ENCODE measurements at places on chromosomes 5 and 9. TPM values are rescaled to one million over a fixed set of nuclear protein-coding genes. Genes with fewer than 3 reads are reported as not detected.

DNA sequence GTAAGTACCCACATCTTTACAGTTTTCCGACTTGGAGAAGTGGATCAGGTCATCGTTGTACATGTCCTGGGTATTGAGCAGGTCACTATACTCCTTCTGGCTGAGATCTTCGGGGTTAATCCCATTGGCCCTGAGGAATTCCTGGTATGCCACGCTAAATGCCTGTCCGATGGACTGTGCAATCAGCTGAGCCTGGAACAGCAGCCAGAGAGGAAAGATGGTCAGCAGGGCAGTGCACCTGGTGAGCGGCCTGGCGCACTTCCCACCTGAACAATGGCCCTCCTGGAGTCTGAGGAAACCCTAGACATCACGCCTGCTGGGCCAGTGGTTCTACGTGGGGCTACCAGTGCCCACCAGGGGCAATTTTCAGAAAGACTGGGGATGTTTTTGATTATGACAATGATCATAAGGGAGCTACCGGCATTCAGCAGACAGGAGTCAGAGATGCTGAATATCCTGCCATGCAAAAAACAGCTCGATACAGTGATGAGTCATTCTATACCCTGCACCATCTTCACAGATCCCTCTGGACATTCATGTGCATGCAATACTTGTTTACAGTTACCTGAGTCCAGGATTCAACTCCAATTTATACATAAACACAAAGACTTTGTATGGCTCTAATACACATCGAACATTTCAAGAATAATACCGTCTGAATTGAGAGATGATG lies 127.2 kb downstream of the ENTREP1 start:
- peaks cover 5% of the 10 kb centered on the region for H3K4me1 ChIP-seq
- DNase-seq = no peak
- H3K4me3 ChIP-seq = no peak overlapping the region
- no peak overlapping the region for H3K27ac ChIP-seq

DNA sequence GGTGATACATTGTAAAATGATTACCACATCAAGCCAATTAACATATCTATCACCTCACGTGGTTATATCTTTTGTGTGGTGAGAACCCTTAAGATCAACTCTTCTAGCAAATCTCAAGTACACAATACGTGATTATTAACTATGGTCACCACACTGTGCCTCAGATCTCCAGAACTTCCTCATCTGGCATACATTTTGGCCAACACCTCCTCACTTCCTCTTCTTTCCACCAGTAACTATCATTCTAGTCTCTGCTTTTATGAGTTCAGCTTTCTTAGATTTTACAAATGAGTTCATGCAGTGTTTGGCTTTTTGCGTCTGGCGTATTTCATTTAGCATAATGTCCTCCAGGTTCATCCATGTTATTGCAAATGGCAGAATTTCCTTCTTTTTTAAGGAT lies 35.8 kb downstream of the PRKACG start:
- peaks cover 2% of the 10 kb centered on the region for H3K36me3 ChIP-seq
- DNase-seq = no peak
- H3K27ac ChIP-seq = no peak overlapping the region
- H3K4me3 ChIP-seq = no peak overlapping the region
- peaks cover 13% of the 10 kb centered on the region for H3K4me1 ChIP-seq
- H3K27me3 ChIP-seq = peaks cover 7% of the 10 kb centered on the region

DNA sequence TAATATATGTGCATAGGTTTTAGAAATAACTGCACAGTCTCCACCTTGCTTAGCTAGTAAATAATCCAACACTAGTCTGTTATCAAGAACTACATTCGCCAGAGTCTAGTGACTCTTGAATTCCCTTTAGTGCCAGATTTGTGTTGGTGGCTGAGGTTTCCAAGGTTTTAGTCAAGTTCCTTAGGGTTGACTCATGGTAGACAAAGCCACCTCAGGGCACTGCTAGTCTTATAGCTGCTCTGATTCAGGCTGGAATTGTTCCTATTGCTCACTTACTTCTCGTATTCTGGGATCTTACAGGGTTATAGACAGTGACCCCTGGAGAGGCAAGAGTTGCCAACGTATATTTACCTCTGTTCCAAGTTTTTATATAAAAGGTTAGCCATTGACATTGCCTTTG lies 1369.8 kb upstream of the CDH9 start:
- no peak for DNase-seq
- H3K27me3 ChIP-seq = no peaks in the 10 kb centered on the region
- no peaks in the 10 kb centered on the region for H3K4me1 ChIP-seq
- no peak overlapping the region for H3K27ac ChIP-seq
- H3K36me3 ChIP-seq = no peaks in the 10 kb centered on the region

DNA sequence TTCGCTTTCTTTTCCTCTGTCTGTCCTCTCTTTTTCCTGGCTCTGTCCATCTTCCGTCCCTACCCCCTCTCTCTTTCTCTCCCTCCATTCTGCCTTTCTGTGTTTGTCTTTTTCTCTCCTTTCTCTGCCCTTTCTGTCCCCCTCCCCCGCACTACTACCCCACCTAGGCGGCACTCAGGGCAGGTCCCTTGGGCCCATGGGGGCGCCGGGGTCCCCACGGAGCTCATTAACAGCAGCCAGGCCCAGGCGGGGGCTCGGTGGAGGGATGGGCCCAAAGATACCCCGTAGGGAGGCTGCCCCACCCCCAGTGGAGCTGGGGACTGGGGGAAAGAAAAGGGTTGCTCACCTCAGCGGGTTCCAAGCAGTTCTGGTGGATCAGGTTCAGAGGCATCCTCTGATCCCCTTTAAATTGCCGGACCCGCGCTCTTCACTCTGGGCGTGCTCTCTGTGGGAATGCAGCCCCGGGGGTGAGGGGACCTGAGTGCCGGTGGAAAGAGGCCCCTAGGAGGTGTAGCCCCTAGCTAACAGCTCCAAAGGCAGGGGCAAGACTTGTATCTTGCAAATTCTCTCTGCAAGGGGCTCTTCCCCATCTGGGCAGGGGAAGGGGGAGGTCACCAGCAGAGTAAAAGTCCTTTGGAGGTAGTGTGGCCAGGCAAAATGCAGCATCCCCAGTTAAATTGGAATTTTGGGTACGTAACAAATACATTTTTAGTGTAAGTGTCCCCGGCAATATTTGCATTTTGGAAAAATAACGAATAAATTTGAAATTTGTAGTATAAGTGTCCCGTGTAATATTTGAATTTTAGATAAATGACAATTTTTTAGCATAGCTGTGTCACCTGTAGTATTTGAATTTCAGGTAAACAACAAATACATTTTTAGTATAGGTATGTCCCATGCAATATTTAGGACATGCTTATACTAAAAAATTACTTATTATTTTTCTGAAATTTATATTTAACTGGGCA lies 7.4 kb downstream of the LHX2 start:
- H3K27me3 ChIP-seq = peaks cover 81% of the 10 kb centered on the region
- peaks cover 20% of the 10 kb centered on the region for H3K36me3 ChIP-seq
- no peak overlapping the region for H3K27ac ChIP-seq
- H3K4me3 ChIP-seq = peak overlapping the region; percentile 87
- H3K4me1 ChIP-seq = peaks cover 27% of the 10 kb centered on the region

DNA sequence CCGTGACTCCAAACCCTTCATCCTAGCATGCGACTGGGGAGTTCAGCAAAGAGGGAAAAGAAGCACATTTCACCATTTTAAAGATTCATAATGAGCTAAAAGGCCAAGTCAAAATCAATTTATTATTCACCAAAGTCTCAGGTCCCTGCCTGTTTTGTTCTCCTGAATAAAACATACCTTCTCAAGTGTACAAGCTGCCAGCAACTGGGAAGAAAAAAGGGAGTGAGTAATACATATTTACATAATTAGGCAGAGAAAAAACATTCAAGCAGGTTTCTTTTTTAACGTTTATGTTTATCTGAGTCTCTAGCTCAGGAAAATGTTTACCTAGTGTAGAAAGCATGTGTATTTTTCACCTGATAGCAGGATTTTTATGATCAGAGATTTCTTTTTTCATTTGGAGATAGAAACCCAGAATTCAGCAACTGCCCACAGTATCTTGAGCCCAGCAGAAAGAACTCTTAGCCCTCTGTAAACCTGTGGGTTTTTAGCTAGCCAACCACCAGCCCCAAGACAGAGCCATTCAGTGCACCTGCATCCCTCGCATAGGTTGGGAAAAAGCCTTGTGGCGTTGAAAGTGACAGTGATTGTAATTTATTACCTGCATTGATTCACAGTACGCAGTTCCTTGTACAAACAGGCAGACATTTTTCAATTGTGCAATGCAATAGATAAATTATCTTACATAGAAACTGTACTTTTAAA lies 117.9 kb upstream of the GRIA1 start:
- H3K4me1 ChIP-seq = no peaks in the 10 kb centered on the region
- H3K27me3 ChIP-seq = no peaks in the 10 kb centered on the region
- DNase-seq = no peak
- no peak overlapping the region for H3K4me3 ChIP-seq
- no peaks in the 10 kb centered on the region for H3K36me3 ChIP-seq

- no peaks in the 10 kb centered on the region for H3K27me3 ChIP-seq
- peak overlapping the region; percentile 93 for H3K4me3 ChIP-seq
- DNase-seq = peak; percentile 56
- H3K36me3 ChIP-seq = peaks cover 5% of the 10 kb centered on the region
- peak overlapping the region; percentile 98 for H3K27ac ChIP-seq
Observed at GRCh38 chr5:177431317-177432142, 5.1 kb downstream of the GRK6 start.

DNA sequence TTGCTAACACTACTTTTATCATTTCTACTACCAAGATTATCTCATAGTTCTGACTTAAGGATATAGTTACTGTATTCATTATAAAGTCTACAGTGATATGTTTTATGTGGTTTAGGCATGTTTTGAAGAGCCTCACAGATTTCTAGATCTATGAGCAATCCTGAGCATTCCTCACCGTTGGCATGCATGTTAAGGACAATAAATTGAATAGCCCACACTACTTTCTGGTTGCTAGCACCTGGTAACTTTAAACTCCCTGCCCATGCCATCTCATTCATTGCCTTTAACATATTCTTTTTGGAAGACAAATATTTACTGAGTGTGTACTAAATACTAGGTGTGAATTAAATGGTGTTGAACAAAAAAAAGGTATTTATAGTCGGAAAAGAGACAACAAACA lies 868.1 kb upstream of the CDH9 start:
- no peaks in the 10 kb centered on the region for H3K36me3 ChIP-seq
- H3K27me3 ChIP-seq = no peaks in the 10 kb centered on the region
- H3K4me1 ChIP-seq = no peaks in the 10 kb centered on the region
- no peak overlapping the region for H3K27ac ChIP-seq
- H3K4me3 ChIP-seq = no peak overlapping the region

GRCh38 chr5:34639852-34640626 lies 16.1 kb upstream of the RAI14 start:
- H3K36me3 ChIP-seq = no peaks in the 10 kb centered on the region
- no peaks in the 10 kb centered on the region for H3K4me1 ChIP-seq
- no peak overlapping the region for H3K4me3 ChIP-seq
- peaks cover 13% of the 10 kb centered on the region for H3K27me3 ChIP-seq
- H3K27ac ChIP-seq = no peak overlapping the region

DNA sequence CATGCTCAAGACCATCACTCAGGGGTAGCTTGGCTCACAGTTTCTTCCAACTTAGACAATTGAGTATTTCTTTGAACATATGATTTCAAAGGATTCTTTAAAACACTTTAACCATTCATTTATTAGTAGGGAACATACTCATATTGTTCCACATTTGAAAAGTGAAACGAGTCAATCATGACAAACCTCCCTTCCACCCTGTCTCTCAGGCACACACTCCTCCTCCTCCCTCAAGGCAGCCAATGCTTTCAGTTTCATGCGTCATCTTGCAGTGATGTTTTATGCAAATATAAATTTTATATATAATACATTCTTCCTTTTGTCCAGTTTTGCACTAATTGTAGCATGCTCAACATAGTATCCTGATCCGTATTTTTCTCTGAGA lies 126.0 kb upstream of the BOD1 start:
- no peaks in the 10 kb centered on the region for H3K27me3 ChIP-seq
- peaks cover 14% of the 10 kb centered on the region for H3K4me1 ChIP-seq
- DNase-seq = no peak
- H3K36me3 ChIP-seq = no peaks in the 10 kb centered on the region
- H3K27ac ChIP-seq = no peak overlapping the region
- H3K4me3 ChIP-seq = peak overlapping the region; percentile 25

The AQP7 gene
- 1.2 TPM for total RNA-seq

The CXCL14 gene
- not detected for total RNA-seq

The ADRB2 gene
- 2.9 TPM for total RNA-seq

The ECSCR gene
- not detected for total RNA-seq

Measured in T-helper 17 cell (primary cell).